Activated CD8-positive, alpha-beta T cell treated with anti-CD3 and anti-CD28 coated beads, Interleukin-2, amount 10 ng/mL, durations not matched to agents 7 days and 5 days (primary cell): ENCODE measurements at places on chromosomes 1 and 21. TPM values are rescaled to one million over a fixed set of nuclear protein-coding genes. Genes with fewer than 3 reads are reported as not detected.

- no peaks in the 10 kb centered on the region for H3K27me3 ChIP-seq
- H3K4me1 ChIP-seq: no peaks in the 10 kb centered on the region
- no peak overlapping the region for H3K4me3 ChIP-seq
- no peak for DNase-seq
These were observed 56.5 kb upstream of the BMP8A start for GRCh38 chr1:39434797-39435395.

GRCh38 chr1:97903626-97904025 lies 17.2 kb downstream of the DPYD start:
- no peak overlapping the region for H3K4me3 ChIP-seq
- H3K27me3 ChIP-seq: no peaks in the 10 kb centered on the region
- no peak overlapping the region for H3K27ac ChIP-seq
- peaks cover 18% of the 10 kb centered on the region for H3K36me3 ChIP-seq

DNA sequence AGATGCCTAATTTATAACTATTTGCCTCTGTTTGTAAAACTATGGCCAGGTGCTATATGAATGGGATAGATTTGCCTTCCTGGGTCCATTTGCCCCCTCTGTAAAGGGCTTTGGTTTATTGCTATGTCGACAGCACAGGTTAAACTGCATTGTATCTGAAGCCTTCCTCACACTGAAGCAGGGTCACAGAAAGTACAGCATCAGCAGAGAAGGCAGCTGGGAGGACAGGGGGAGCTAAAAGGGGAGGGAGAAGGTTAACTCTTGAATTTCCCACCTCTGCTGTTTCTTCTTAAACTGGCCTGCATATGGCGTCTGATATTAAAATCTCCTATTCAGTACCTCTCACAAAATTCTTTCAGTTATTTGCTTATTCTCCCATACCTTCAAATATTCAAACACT lies 297.4 kb downstream of the TM2D1 start:
- no peak overlapping the region for H3K4me3 ChIP-seq
- no peak overlapping the region for H3K27ac ChIP-seq
- no peak for DNase-seq
- H3K4me1 ChIP-seq: no peaks in the 10 kb centered on the region
- no peaks in the 10 kb centered on the region for H3K36me3 ChIP-seq

- H3K27ac ChIP-seq: no peak overlapping the region
- peaks cover 9% of the 10 kb centered on the region for H3K4me1 ChIP-seq
- H3K27me3 ChIP-seq: peaks cover 36% of the 10 kb centered on the region
- no peaks in the 10 kb centered on the region for H3K36me3 ChIP-seq
- H3K4me3 ChIP-seq: no peak overlapping the region
These were observed 5.7 kb downstream of the SLC6A17 start for GRCh38 chr1:110155878-110156522.

- peaks cover 8% of the 10 kb centered on the region for H3K36me3 ChIP-seq
- no peak overlapping the region for H3K4me3 ChIP-seq
- no peak for DNase-seq
- H3K27me3 ChIP-seq: no peaks in the 10 kb centered on the region
- H3K27ac ChIP-seq: no peak overlapping the region
These were observed 350.1 kb downstream of the DPYD start for GRCh38 chr1:97570691-97571090.

GRCh38 chr1:173302890-173303829 lies 96.0 kb upstream of the TNFSF4 start:
- H3K4me3 ChIP-seq: no peak overlapping the region
- no peak for DNase-seq
- no peak overlapping the region for H3K27ac ChIP-seq
- peaks cover 8% of the 10 kb centered on the region for H3K4me1 ChIP-seq
- no peaks in the 10 kb centered on the region for H3K27me3 ChIP-seq
- no peaks in the 10 kb centered on the region for H3K36me3 ChIP-seq

DNA sequence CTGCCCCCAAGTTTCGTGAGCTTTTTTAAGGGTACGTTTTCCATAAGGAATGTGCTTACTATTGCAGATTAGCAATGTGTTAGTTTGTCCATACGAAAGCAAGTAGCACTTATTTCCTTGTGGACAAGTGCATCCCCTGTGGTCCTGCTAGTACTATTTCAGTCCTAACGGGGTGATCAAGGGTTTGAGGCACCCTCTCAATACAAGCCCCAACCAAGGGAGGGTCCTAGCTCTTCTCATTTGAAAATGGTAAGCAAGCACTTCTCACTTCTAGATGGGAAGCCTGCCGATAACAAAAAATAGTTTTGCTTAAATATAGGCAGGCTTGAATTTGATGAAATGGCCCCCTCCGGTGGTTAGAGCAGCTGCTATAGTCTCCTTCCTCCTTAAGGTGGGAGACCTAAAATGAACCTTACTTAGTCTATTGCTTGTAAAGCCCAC lies 64.0 kb upstream of the HMCN1 start:
- H3K27ac ChIP-seq: no peak overlapping the region
- H3K4me3 ChIP-seq: no peak overlapping the region
- H3K36me3 ChIP-seq: peaks cover 14% of the 10 kb centered on the region
- peaks cover 52% of the 10 kb centered on the region for H3K4me1 ChIP-seq
- peak; percentile 76 for DNase-seq

- peaks cover 2% of the 10 kb centered on the region for H3K4me1 ChIP-seq
- DNase-seq: no peak
- H3K27ac ChIP-seq: no peak overlapping the region
- peak overlapping the region; percentile 51 for H3K4me3 ChIP-seq
These were observed 115.5 kb upstream of the PAXBP1 start for GRCh38 chr21:32887026-32887425.

- H3K4me3 ChIP-seq: no peak overlapping the region
- DNase-seq: no peak
- peaks cover 64% of the 10 kb centered on the region for H3K36me3 ChIP-seq
- no peaks in the 10 kb centered on the region for H3K27me3 ChIP-seq
These were observed 18.5 kb downstream of the CSF1 start for GRCh38 chr1:109929170-109929569.

GRCh38 chr1:3217181-3217641 lies 148.2 kb downstream of the PRDM16 start:
- no peak for DNase-seq
- H3K4me1 ChIP-seq: no peaks in the 10 kb centered on the region
- H3K4me3 ChIP-seq: no peak overlapping the region
- no peak overlapping the region for H3K27ac ChIP-seq
- H3K27me3 ChIP-seq: no peaks in the 10 kb centered on the region

The ANGPTL3 gene
- total RNA-seq: not detected
